ENCODE measurements at places on chromosomes 2 and 18. TPM values are rescaled to one million over a fixed set of nuclear protein-coding genes. Genes with fewer than 3 reads are reported as not detected.
A peak's percentile ranks its signal among the peaks of the same experiment; 100 is the strongest.

DNA sequence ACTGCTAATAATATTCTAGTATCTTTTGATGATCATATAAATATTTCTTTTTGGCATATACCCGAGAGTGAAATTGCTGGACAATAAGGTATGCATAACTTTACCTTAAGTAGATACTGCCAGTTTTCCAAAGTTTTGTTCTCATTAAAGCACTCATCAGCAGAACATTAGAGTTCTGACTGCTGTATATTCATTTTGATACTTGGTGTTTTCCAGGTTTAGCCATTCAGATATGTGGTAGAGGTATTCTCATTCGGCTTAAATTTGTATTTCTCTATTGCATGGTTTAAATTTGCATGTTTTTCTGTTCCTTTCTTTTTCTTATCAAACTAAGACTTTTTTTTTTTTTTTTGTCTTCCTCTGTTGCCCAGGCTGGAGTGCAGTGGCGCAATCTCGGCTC lies 18.2 kb downstream of the CYBRD1 start:
- no peak for DNase-seq
- no peaks in the 10 kb centered on the region for H3K4me1 ChIP-seq
- no peaks in the 10 kb centered on the region for H3K36me3 ChIP-seq
- H3K27ac ChIP-seq, result no peak overlapping the region
- no peaks in the 10 kb centered on the region for H3K27me3 ChIP-seq

- H3K27ac ChIP-seq, result no peak overlapping the region
- no peak for DNase-seq
- H3K4me1 ChIP-seq, result no peaks in the 10 kb centered on the region
- no peak overlapping the region for H3K4me3 ChIP-seq
- no peaks in the 10 kb centered on the region for H3K36me3 ChIP-seq
- no peaks in the 10 kb centered on the region for H3K27me3 ChIP-seq
Observed at GRCh38 chr2:147019311-147019710, 825.5 kb upstream of the ACVR2A start.

- H3K36me3 ChIP-seq, result no peaks in the 10 kb centered on the region
- DNase-seq, result no peak
Observed at GRCh38 chr18:49023938-49024803, 73.4 kb upstream of the SMAD7 start.

DNA sequence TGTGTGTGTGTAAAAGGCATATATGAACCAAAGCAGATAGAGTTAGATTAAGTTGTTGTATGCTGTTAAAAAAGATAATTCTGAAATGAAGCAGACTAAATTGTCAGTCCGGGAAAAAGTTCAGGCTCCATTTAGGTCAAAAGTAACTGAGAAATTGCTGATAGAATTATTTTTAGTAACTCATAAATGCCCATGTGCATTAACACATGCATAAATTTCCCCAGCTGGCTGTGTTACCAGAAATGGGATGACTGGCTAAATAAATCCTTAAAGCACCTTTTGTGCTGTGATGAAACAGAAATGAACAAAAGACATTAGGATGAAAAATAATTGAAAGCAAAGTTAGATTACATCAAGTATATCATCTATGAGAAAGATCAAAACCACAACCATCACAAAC lies 111.3 kb downstream of the NYAP2 start:
- no peak overlapping the region for H3K27ac ChIP-seq
- no peak for DNase-seq

DNA sequence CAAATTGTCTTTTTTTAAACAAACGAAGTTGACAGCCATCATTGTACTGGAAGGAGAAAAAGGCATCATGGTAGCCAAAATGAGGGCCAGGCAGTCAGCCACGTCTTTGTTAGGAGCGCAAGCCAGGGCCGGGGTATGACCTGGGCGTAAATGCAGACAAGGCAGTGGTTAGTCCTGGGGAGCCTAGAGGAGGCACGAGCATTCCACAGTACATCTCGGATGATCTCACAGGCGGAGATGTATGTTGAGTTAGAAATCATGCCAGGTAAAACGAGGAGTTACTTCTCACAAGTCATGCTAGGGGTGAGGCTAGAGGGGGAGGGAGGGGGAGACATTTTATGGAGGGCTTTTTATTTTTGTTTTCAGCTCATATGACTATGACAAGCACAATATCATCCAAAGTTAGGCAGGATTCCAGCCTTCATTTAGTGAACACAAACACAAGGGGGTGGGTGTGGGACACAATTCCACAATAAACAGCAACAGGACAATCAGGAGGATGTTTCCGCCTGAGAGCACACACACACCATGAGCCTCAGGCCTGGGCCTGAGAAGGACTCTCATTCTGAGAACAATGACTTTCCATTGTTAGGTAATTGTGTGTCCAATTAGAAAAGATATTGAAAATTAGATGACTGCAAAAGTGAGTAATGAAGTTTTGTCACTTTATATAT lies 64.4 kb upstream of the PGAP1 start:
- no peak overlapping the region for H3K27ac ChIP-seq
- no peaks in the 10 kb centered on the region for H3K36me3 ChIP-seq

TWIST2 gene
- total RNA-seq, result 52.9 TPM

- no peaks in the 10 kb centered on the region for H3K4me1 ChIP-seq
- no peak for DNase-seq
- no peaks in the 10 kb centered on the region for H3K27me3 ChIP-seq
- H3K27ac ChIP-seq, result no peak overlapping the region
- no peak overlapping the region for H3K4me3 ChIP-seq
Observed at GRCh38 chr2:26475037-26475436, 2.9 kb downstream of the OTOF start.

GRCh38 chr2:160491911-160492371 lies 1.7 kb downstream of the RBMS1 start:
- H3K4me3 ChIP-seq, result peak overlapping the region; percentile 97
- no peaks in the 10 kb centered on the region for H3K36me3 ChIP-seq
- peak overlapping the region; percentile 89 for H3K27ac ChIP-seq
- no peaks in the 10 kb centered on the region for H3K27me3 ChIP-seq

DNA sequence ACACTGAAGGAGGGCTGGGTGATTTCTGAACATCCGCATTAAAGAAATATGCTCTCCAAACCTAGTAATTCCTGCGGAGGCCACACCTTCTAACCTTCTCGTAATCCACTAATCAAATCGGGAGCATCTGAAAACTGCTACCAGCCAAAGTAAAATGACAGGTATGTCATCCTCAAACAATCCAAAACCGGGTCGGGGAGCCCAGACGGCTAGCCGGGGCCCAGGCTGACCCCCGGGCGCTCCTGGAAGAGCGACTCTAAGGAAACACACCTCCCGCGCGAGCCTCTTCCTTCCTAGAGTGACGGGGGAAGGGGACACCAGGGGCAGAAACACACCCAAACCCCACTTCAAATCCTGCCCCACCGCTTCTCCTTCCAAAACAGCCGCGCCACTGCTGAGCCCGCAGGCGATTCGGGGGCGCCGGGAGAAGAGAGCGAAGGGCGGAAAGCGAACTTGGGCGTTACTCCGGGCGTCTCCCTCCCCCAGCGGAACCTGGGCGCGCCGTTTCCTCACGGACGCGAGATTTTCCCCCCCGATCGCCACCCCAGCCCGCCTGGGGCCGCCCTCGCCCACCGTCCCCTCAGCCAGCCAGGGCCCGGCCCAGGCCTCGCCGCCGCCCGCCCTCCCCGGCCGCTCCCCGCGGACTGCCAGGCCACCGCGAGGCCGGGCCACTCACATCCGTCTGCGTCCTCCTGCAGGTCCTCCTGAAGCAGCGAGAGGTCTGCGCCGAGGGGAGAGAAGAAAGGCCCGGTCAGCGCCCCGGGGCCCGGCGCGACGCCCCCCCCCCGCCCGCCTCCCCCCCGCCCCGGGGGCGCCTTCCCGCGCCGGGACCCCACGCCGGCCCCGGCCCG lies 584 bp downstream of the PPP4R1 start:
- H3K27ac ChIP-seq, result peak overlapping the region; percentile 90
- no peaks in the 10 kb centered on the region for H3K27me3 ChIP-seq
- H3K4me3 ChIP-seq, result peak overlapping the region; percentile 92

GRCh38 chr2:141741652-141742051 lies 389.2 kb downstream of the LRP1B start:
- H3K4me1 ChIP-seq, result no peaks in the 10 kb centered on the region
- no peak for DNase-seq
- no peaks in the 10 kb centered on the region for H3K36me3 ChIP-seq
- no peaks in the 10 kb centered on the region for H3K27me3 ChIP-seq
- H3K27ac ChIP-seq, result no peak overlapping the region

DNA sequence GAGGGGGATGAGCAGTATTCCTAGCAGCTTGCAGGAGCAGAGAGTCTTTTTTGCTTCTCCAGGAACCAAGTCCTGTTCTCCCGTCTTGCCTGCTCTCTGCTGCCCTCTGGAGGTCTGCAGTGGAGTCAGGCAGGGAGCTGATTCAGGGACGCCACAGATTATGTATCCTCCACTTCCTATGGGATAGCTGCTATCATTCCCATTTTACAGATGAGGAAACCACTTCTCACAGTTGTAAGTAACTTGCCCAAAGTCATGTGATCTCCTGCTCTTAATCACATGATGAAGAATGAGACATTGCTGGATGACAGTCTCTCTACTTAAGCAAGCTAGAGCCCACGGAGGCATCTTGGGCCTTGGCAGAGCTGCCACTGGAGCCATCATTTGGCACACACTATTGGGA lies 8.3 kb downstream of the SLC4A5 start:
- H3K27me3 ChIP-seq, result no peaks in the 10 kb centered on the region
- peaks cover 3% of the 10 kb centered on the region for H3K36me3 ChIP-seq
- H3K4me3 ChIP-seq, result no peak overlapping the region
- no peaks in the 10 kb centered on the region for H3K4me1 ChIP-seq

DNA sequence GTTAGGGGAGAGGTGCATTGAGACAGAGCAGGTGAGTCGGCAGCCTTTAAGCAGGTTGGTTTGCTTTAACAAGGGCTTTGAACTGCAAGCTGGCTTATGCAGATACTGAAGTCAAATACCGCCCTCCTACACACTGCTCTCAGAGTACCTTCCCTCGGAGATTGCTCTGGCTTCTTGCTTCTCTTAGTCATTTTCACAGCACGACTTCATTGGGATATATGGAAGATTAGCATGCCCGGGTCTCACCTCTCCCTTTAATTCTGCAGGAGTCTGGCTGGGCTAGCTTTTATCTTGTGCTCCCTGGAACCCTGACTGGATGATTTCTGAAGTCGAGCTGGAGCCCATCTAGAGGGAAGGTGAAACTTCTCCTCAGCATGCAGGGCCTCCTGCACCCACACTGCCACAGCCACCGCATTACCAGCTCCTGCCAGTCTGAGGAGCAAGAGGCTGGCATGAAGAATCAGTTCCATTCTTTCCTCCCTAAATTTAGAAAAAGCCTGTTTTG lies 395.5 kb upstream of the HNRNPA3 start:
- no peaks in the 10 kb centered on the region for H3K27me3 ChIP-seq
- no peak overlapping the region for H3K4me3 ChIP-seq
- H3K36me3 ChIP-seq, result no peaks in the 10 kb centered on the region
- H3K4me1 ChIP-seq, result peaks cover 3% of the 10 kb centered on the region
- DNase-seq, result no peak

- no peak for DNase-seq
- no peaks in the 10 kb centered on the region for H3K36me3 ChIP-seq
- H3K27me3 ChIP-seq, result no peaks in the 10 kb centered on the region
- no peaks in the 10 kb centered on the region for H3K4me1 ChIP-seq
- no peak overlapping the region for H3K27ac ChIP-seq
Observed at GRCh38 chr2:128208023-128208422, 110.6 kb downstream of the HS6ST1 start.

DNA sequence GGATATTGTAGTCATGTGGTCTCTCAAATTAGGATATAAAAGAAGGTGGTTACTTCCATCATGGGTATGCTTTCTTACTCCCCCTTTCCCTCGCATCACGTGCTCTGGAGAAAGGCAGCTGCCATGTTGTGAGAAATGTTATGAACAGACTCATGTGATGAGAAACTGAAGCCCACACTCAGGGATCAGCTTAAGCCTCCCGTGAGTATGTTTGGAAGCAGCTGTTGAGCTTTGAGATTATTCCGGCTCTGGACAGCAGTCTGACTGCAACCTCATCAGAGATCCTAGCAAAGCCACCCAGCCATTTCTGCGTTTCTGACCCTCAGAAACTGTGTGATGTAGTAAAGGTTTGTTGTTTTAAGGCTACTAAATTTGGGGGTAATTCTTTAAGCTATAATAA lies 700.1 kb downstream of the ADCYAP1 start:
- H3K27me3 ChIP-seq, result no peaks in the 10 kb centered on the region
- DNase-seq, result no peak
- H3K4me1 ChIP-seq, result no peaks in the 10 kb centered on the region
- no peak overlapping the region for H3K27ac ChIP-seq
- no peak overlapping the region for H3K4me3 ChIP-seq
- no peaks in the 10 kb centered on the region for H3K36me3 ChIP-seq

CELF4 gene
- total RNA-seq, result 8.5 TPM

- H3K27ac ChIP-seq, result no peak overlapping the region
- H3K4me1 ChIP-seq, result no peaks in the 10 kb centered on the region
- H3K36me3 ChIP-seq, result no peaks in the 10 kb centered on the region
- no peak overlapping the region for H3K4me3 ChIP-seq
- no peak for DNase-seq
- no peaks in the 10 kb centered on the region for H3K27me3 ChIP-seq
Observed at GRCh38 chr2:67876176-67876575, 186.6 kb downstream of the C1D start.

GRCh38 chr2:108323619-108324018 lies 34.9 kb downstream of the SULT1C2 start:
- H3K36me3 ChIP-seq, result no peaks in the 10 kb centered on the region
- H3K27me3 ChIP-seq, result no peaks in the 10 kb centered on the region
- H3K4me1 ChIP-seq, result no peaks in the 10 kb centered on the region
- DNase-seq, result no peak

DNA sequence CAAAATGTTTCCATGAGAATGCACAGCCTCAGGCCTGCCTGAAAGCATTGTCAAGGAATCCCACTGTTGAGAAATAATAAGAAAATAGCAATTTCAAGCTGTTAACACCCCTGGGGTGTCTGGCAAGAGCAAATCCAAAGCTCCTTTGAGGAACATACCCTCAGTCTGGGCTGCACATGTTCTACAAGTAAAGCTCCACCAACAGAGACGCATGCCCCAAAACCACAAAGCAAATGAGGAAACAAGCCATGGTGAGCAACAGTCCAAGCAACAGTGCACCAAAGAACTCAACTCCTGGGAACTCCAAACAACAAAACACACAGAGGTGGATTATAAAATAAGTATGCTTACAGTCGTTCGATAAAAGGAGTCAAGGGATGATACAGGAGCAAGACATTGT lies 40.3 kb downstream of the CYP27C1 start:
- no peaks in the 10 kb centered on the region for H3K4me1 ChIP-seq
- DNase-seq, result no peak
- H3K27ac ChIP-seq, result no peak overlapping the region
- H3K4me3 ChIP-seq, result no peak overlapping the region
- H3K36me3 ChIP-seq, result no peaks in the 10 kb centered on the region

GRCh38 chr2:176407706-176408105 lies 138.5 kb downstream of the MTX2 start:
- H3K4me1 ChIP-seq, result no peaks in the 10 kb centered on the region
- H3K27me3 ChIP-seq, result no peaks in the 10 kb centered on the region
- H3K36me3 ChIP-seq, result no peaks in the 10 kb centered on the region
- no peak overlapping the region for H3K27ac ChIP-seq
- DNase-seq, result no peak
- no peak overlapping the region for H3K4me3 ChIP-seq

- H3K36me3 ChIP-seq, result no peaks in the 10 kb centered on the region
- H3K27ac ChIP-seq, result no peak overlapping the region
- no peak for DNase-seq
- H3K27me3 ChIP-seq, result no peaks in the 10 kb centered on the region
Observed at GRCh38 chr2:128385365-128385764, 66.7 kb upstream of the HS6ST1 start.
